ENCODE measurements at places on chromosomes 1 and 21.

- DNase-seq = no peak
Measured at GRCh38 chr1:72253132-72253531, 29.2 kb downstream of the NEGR1 start.

- DNase-seq = no peak
Measured at GRCh38 chr1:209567698-209568175, 15.8 kb upstream of the CAMK1G start.

- no peak for DNase-seq
Measured at GRCh38 chr1:116325104-116325503, 47.9 kb upstream of the ATP1A1 start.

DNA sequence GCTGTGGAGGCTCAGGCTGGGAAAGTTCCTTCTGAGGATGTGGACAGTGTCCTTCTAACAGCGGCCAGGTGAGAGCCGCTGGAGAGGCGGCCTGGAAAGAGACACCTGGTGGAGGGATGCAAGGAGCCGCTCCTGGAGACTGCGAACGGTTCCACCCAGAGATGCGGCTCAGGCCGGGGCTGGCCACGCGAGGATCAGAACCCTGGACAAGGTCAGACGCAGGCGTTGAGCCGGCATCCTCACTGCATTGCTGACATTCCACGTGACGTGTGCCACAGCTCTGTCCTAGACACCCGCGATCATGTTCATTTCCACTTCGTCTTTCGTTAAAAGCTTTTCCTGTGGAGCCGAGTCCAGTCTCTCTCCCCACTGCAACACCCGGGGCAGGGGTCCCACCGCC lies 28.8 kb downstream of the CFAP74 start:
- no peak for DNase-seq

GRCh38 chr1:22131062-22131461 lies 11.8 kb downstream of the WNT4 start:
- no peak for DNase-seq

GRCh38 chr1:6330410-6330911 lies 63.1 kb downstream of the ACOT7 start:
- no peak for DNase-seq

GRCh38 chr1:9719978-9720722 lies 68.6 kb downstream of the PIK3CD start:
- no peak for DNase-seq

DNA sequence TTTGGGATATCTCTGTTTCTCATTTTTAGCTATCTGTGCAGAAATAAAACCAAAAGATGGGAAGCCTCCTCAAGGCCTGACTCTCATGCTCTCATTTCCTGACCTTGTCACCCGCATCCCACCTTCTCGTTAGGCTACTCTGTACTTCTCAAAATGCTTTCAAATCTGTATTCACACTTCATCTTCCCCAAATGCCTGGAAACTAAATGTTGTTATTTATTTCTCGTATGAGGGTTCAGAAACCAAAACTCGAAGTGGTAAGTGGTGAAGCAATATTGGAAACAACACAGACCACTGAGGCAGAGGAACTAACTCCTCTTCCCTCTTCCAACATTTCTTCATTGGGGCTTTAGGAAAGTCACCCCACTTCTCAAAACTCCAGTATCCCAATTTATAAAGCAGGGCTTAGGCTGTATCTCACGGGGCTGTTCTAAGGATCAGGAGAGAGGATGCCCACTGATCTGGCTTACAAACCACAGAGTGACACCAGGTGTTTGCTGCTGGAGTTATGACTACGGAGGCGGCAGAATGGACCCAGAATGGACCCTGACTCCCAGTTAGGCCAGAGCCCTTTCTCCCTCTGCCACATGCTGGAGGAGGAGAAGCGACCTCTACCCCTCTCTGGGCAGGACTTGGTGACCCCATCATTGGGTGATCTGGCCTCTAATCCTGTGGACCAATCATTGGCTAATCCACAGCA lies 3.5 kb downstream of the SLAMF7 start:
- DNase-seq = no peak

DNA sequence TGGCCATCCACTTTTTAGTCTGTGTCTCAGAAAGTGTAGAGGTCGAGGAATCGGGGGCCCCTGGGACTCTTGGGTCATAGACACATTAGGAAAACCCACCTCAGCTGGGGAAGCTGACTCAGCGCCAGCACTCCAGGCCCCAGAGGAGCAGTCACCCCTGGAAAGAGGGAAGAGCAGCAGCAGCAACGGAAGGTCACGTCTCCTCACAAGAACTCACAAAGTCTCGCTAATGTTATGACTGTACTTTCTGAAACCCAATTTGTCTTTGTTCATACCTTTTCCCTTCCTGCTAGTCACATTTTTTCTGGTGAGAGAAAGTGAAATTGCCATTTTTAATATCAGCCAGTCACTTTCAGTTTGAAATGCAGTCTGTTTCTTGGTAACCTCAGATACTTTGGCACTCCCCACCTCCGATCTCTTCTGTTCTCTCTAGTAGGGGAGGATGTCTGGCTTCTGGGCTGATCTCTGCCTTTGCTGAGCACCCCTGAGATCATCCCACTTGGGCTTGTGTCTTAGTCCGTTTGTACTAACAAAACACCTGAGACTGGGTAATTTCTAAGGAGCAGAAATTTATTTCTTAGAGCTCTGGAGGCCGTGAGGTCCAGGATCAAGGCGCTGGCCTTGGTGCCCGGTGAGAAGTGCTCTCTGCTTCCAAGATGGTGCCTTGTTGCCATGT lies 6.0 kb upstream of the NLRP3 start:
- DNase-seq = peak; percentile 43

DNA sequence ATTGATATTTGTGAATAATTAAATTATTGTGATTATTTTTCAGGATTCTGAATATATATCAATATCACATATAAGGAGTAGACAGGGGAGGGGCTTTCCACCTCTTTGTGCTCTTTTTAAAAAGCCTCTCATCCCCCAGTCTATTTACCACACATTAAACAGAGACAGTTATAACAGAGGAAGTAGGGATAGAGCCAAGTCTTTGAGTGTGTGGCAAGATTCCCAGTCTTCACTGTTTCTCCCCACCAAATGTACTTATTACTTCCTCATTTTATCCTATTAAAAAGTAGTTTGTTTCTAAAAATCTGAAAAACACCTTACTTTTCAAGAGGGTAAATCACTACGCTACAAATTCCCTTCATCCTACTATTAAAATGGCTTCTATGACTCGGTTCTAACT lies 46.7 kb downstream of the EPS15 start:
- no peak for DNase-seq

GRCh38 chr21:31445137-31445536 lies 101.1 kb upstream of the TIAM1 start:
- no peak for DNase-seq

DNA sequence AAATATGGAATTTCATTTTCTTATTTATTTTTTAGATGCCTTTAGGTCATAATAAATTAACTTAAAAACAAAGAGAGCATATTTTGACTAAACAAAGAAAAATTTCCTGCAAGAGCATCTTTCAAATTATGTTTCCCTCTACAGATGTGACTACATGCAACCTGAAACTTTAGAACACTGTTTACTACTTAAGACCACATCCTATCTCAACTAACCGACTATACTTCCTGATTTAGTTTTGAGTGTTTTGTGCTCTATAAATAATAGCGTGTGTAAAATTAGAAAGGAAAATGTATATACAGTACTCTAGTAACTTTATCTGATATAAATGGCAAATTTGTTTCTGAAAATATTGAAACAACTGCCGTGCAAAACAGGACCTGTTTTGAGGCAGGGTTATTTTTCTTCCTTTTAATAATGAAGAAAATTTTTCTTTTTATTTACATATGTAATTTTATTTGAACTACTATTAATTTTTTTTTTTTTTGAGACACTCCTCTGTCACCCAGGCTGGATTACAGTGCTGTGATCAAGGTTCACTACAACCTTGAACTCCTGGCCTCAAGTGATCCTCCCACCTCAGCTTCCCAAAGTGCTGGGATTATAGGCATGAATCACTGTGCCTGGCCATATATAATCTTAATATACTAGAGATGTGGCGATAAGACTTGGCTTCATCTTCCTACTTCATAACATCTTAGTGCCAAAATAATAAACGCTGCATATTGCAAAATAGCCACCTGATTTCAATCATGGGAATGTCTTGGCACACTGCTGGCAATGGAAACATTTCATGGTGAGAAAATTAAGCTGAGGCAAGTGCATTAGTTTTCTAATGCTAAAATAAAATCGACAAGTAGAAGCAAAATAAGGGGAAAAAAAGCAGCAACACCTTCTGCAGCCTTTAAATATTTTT lies 12.3 kb downstream of the ZRANB2 start:
- no peak for DNase-seq

DNA sequence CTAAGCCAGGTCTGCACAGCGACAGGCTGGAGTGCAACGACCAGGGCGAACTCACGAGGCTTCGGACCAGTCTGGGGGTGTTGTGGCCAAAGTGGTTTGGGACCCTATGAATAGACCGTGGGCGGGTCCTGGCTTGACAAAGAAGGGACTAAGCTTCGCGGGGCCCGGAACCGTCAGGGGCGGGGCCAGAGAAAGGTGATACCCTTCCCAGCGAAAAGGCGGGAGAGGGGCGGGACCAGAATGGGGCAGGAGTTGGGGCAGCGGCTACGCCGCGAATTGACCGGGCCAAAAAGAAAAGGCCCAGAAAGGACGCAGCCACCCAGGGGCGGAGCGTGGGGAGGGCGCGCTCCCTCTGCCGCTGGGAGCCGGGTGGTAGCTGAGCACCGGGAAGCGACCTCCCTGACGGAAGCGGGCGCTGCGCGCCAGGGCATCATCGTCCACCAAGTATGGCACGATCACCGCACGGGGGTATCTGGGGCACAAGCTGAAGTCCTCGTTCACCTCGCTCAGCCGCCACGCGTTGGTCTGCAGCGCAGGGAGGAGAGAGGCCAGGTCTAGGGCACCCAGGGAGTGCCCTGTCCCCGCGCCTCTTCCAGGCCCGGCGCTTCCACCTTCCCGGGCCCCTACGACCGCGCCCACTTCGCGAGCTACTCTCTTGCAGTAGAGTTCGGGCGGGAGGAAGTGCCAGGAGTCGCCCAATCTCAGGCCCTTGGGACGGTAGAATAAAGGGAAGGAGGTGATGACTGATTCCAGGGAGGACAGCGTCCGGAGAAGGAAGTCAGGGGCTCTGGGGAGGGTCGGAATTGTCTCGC lies 6.7 kb upstream of the FAM167B start:
- peak; percentile 61 for DNase-seq

- DNase-seq = no peak
Measured at GRCh38 chr1:29924017-29924431, 687.7 kb downstream of the PTPRU start.

Data from stimulated activated CD4-positive, alpha-beta T cell treated with anti-CD3 and anti-CD28 coated beads, Interleukin-4, amount 100 ng/mL, for 1 hour (primary cell).